ENCODE measurements at places on chromosomes 4 and X.

GRCh38 chr4:108219998-108220397 lies 51.3 kb upstream of the LEF1 start:
- DNase-seq = no peak

GRCh38 chr4:161525121-161525520 lies 638.7 kb downstream of the FSTL5 start:
- DNase-seq = no peak

GRCh38 chrX:2595258-2595657 lies 94.5 kb upstream of the DHRSX start:
- DNase-seq = no peak

DNA sequence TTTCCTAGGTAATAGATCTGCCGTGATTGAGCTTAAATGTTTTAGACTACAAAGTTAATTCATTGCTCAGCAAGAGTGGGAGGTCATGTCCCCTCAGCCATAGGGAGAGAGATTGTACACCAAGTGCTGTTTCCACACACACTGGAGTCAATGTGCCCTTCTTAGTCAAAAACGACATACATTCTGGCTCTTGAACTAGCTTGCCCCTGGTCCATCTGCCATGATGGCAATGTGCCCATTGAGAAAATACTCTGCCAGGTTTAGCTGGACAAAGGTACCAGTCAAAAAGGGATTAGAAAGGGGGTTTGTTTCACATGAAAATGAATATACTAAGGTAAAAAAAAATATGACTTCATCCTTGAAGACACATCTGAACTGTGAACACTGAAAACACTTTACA lies 377.1 kb upstream of the ADGRL3 start:
- no peak for DNase-seq

DNA sequence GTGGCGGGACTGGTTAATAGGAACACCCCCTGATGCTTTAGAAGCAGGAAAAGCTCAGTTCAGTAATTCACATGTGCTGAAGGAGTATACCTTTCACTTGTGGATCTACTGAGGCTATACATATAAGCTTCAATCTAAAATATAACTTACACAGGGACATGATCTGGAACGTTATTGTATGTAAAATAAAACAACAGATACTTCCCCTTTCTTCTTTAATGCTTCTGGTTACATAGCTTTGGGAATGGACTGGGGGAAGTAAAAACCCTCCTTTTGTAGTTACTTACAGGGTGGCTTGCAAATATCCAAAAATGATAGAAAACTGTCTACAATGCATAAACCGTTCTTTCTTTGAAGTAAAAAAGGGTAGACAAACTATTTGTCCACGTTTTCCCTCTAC lies 1.9 kb downstream of the FGG start:
- DNase-seq = peak; percentile 19

DNA sequence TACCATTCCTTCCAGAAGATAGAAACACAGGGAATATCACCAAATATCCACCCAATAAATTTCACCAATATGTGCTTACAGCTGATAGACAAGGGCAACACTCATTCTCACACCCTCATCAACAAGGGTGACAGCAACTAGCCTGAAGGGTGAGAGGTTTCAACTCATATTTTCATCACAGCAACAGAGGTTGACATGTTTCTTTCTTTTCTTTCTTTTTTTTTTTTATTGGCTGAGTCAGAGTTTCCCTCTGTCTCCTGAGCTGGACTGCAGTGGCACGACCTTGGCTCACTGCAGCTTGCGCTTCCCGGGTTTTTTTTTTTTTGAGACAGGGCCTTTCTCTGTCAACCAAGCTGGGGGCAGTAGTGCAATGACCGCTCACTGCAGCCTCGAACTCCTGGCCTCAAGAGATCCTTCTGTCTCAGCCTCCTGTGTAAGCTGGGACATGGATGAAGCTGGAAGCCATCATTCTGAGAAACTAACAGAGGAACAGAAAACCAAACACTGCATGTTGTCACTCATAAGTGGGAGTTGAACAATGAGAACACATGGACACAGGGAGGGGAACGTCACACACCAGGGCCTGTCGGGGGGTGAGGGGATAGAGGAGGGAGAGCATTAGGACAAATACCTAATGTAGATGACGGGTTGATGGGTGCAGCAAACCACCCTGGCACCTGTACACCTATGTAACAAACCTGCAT lies 27.5 kb upstream of the ASMTL start:
- no peak for DNase-seq

DNA sequence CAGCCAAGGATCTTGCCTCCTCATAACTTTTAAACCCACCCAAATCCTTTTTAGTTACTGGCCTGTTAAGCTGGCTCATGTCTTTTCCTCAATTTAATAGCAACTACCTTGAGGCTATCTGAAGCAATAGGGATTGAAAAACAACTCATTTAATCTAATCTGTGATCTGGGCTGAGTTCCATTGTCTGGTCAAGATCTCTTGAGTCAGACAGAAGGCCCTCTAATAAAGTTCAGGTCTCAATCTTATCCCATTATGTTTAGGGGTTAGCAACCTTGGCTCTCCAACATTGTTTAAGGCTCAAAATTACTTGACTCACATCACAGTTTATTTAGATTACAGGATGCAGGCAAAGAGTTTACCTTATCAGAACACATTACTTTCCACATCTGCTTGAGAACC lies 436.1 kb downstream of the ANKRD50 start:
- DNase-seq = no peak

DNA sequence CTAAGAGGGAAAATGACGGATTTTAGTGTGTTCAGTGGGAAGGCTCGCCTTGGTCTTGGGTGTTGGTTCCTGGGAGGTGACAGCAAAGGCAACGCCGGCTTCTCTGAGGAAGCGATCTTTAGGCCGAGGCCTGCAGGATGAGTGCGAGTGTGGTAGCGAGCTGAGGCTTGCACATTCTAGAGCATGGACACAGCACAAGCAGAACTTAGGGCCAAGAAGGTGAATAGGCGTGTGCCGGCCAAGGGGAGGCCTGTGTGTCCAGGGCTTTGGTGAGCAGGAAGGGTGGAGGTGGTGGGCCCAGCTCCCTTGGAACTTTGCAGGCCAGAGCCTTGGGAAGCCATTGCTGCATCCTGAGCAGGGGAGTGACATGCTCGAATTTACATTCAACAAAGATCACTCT lies 67.9 kb downstream of the TNIP2 start:
- DNase-seq = no peak

DNA sequence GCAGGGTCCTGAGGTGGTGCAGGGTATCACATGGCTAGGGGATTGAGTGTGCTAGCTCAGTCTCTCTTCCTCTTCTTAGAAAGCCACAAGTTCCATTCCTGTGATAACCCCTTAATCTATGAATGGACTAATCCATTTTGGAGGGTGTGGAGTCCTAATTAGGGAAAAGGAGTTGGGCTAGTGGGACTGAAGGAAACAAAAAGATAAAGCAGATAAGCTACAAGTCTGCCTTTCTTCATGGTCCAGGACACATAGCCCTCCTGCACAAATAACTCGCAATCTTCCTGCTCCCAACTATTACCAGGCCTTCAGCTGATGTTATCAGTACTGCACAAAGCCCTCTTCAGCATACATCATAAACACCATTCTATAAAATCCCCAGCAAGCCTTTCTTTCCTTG lies 44.2 kb downstream of the ZNF81 start:
- DNase-seq = no peak

All from suppressor macrophage (primary cell).